GM04503 (cell line): ENCODE measurements at places on chromosomes 13 and 19.

- no peak for DNase-seq
Observed at GRCh38 chr19:19006213-19006612, 27.1 kb downstream of the SUGP2 start.

DNA sequence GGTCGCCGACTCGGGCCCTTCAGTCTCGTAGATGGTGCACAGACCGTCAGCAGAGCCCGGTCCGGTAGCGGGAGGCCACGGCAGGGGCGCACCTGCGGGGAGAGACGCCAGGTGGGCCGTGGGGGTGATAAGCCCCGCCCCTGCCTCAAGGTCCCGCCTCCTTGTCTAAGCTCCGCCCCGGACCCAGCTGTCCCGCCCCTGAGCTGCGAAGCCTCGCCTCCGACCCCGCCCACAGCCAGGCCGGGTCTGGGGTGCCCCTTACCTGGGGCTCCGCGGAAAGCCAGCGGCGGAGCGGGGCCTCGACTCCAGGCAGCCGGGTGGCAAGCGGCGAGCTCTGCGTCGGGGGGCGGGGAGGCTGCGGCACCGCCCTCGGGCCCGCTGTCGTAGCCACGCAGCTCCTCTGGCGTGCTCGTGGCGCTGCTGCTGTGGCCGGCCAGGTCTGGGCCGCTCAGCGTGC, 4.7 kb downstream of the PRR36 start:
- DNase-seq: no peak

- no peak for DNase-seq
Observed at GRCh38 chr13:102280366-102280765, 121.5 kb downstream of the FGF14 start.

GRCh38 chr13:86464193-86464592, 665.0 kb upstream of the SLITRK6 start:
- no peak for DNase-seq

GRCh38 chr19:45659096-45659729, 8.8 kb upstream of the GIPR start:
- DNase-seq: no peak

DNA sequence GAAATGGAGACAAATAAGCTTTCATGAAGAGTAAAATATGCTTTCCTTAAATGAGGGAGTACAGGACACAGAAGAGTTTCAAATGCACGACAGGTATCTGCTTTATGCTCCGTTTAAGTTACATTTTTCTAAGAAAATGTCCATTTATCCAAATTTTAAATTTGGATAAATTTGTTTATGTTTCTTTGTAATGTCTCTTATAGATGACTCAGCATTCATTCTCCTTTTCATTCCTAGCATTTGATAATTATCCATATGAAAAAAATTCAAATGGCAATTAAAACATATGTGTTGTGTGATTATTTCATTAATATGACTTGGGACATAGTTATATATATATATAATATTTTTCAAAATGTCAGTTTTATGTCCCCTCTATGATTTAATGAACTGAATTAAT, 1449.3 kb downstream of the SLITRK1 start:
- no peak for DNase-seq

DNA sequence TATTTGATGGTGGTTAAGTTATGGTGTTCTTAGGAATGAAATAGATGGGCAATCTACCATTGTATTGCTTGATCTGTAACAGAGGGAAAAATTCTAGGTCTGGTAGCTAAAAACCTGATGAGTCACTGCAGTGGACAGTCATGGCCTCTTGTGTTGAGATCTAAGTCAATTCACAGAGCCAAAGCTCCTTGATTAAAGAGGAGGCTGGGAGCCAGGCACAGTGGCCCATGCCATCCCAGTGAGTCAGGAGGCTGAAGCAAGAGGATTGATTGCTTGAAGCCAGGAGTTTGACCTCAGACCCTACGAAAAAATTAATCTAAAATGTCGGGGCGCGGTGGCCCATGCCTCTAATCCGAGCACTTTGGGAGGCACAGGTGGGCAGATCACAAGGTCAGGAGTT, 67.1 kb upstream of the KPNA3 start:
- peak; percentile 85 for DNase-seq

DNA sequence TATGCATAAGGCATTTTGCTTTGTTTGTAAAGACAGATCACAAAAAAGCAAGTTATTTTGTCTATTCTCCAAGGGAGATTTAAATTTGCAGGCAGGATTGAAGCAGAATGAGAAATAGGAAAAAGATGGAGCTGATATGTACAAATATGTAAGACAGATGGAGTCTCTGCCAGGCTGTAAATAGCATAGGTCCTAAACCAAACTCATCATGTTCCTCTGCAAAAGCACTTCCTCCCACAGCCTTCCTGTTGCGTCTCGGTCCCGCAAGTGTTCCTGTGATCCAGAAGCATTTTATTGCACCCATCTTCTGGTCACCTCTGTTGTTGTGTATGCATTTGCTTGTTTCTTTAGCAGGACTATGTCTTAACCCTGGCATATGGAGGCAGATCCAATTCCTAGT, 95.7 kb upstream of the CLDN10 start:
- no peak for DNase-seq

DNA sequence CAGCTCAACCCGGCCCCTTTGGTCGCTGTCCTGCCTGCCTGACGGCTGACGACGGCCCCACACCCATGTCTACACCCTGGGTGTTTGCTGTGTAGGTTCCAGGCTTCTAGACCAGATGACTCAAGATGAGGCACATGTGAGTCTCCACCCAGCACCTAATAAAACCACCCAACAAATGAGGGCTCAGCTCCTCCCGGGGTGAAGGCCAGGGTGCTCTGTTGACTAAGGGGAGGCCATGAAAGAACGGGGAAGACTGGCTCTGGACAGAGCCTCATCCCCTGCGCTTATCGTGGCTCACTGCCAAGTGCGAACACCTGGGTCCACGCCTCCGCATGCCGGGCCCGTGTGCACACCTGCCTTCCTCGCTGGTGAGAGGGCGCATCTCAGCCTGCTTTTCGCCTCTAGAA, 39.6 kb downstream of the COL4A2 start:
- DNase-seq: no peak

DNA sequence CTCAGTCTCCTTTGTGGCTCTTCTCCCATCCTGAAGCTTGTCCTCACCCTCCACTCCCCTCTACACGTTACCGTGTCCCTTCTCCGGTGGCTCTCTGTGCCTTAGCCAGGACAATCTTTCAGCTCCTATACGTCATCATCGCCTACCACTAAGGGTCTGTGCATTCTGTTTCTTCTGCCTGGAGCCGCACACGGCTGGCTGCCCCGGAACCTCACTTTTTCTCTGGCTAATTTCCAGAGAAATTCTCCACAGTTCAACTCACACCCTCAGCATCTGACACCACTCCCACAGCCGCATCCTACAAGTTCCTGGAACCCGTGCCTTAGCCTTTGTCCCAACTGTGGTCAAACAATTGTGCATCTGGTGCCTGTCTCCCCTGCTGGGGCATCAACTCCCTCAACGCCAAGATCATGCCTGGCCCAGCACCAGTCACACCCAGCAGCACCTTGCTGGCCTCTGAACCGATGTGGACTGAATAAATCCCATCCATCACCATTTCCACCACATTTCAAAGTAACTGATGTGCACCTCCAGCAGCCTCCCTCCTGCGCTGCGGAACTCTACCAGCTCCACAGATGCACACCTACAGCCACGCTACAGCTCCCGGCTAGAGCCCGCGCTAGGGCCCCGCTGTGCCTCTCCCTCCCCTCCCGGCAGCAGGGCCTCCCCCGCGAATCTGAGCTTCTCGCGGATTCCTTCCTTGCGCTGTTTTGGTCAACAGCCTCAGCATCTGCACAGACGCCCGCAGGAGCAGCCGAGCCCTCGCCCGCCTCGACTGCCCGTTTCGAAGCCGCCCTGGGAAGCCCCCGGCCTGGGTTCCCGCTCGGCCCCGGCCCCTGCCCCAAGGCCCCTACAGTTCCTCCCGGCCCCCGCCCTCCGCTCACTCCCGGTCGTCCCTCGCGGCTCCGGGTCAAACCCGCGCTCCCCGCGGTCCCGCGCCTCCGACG, 689 bp downstream of the DCUN1D2 start:
- no peak for DNase-seq

DNA sequence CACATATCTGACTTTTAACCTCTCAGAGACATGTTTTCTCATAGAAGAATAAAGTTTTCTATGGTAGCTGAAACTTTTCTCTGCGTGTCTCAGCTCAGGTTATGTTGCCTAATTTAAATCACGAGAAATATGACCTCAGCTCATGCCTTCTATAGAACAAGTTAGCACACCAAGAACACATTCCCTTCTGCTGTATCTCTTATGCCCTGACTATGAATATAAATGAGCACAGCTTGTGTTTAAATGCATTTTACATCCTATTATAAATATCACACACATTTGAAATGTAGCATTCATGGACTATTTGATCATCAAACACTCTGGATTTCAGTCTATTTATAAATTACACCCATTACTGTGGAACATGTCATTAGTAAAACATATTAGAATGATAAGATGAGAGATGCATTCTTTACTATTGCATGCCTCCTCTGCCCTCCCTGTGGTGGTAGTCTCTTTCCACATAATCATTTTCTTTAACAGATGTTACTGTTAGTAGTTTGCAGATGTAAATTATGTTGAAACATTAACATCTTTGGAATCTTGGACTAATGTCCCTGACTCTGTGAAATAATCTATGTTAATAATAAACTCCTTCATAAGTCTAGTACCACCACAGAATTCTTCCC, 2044.9 kb upstream of the PCDH20 start:
- no peak for DNase-seq

DNA sequence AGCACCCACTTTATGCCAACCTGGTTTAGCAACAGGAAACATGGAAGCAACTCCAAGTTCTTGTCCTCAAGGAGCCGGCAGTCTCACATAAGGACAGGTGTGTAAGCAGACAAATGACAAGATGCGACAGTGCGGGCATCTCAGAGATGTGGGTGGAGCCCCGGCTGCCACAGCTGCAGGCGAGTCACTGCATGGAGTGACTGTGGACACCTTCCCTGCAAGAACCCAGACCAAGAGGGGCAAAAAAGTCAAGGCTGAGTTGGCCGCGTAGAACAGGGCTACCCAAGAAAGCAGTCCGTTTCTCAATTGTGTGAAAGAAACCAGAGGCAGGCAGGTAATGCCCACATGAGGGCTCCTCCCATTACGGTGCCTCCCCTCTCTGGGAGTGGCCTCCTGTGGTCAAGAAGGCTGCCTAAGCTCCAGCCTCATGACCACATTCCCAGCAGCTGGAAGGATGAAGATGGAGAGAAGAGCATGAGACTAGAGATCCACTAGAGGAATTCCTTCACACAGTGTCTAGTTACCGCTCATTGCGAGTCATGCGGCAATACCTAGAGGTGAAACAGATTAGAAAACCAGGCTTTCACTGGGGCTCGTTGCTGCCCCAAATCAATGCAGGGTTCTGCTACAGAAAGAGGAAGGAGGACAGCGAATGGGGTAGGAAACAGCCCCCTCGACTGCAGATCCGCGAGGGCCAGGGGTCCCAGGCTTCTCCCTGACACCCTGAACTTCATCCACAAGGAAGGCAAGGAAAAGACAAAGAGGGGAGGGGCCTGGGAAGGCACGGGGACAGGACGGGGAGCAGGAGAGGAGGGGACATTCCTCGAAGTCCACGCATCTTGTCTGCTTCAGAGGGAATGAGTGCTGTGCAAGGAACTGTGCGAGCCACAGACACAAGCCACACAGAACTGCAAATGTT, 80.2 kb downstream of the SPACA7 start:
- DNase-seq: no peak

- DNase-seq: no peak
Observed at GRCh38 chr19:7744871-7745650, 2.3 kb downstream of the CD209 start.

- DNase-seq: no peak
Observed at GRCh38 chr19:6212403-6213265, 67.1 kb downstream of the MLLT1 start.

DNA sequence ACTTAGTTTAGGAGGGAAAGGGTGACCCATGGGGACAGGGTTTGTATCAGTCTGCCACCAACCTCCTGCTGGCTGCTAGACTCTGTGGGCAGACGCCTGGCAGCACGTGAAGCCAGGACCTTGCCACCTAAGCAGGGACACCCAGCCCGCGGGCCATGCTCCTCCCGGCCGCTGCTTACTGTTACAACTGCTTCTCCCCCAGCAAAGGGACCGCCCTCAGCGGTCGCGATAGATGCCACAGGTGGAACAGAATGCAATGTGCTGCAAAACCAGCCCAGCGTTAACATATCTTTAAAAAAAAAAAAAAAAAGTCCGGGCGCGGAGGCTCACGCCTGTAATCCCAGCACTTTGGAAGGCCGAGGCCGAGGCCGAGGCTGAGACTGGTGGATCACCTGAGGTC, 1.9 kb upstream of the RHPN2 start:
- no peak for DNase-seq

DNA sequence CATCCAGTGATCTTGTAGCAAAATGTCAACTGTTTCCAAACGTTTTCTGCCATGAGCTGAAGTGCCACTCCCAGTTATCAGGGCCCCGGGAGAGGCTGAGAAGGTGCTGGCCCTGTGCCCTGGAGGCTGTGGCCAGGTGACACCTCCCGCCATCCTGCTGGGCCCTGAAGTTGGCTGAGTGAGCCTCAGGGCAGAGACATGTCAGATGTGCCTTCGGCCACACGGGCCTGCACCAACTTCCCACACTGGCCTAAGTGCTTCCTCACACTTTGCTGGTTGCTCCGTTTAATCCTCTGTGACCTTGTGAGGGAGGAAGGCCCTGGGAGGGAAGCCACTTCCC, 4.8 kb downstream of the ADPRHL1 start:
- no peak for DNase-seq

GRCh38 chr13:78602561-78603239, 652 bp downstream of the POU4F1 start:
- no peak for DNase-seq

DNA sequence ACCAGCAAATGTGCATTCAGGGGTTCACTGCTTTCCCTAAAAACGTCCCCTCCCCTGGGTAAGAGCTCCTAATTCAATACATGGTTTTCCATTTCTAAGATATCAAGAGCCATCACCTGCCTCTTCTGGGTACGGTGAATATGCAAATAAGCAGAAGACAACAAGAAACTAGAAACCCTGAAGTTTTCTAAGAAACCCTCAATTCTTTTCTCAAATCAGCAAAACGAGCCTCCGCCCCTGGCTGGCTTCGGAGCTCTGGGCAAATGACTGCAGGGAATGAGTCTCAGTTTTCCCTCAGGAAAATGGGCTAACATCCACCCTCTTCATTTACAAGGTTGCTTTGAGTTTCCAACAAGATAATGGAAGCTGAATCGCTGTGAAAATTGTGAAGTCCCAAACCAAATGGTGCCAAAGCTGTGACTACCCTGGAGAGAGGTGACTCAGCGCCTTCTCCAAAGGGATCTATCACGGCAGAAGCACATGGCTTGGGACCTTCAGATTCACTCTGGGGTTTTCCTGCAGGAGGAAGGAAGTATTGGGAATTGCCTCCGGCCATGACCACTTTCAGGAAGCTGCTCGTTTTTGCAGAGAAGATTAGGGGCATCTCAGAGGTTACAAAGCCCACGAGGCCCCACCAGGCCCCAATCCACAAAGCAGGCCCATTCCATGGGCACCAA, 26.6 kb downstream of the KLF2 start:
- no peak for DNase-seq

DNA sequence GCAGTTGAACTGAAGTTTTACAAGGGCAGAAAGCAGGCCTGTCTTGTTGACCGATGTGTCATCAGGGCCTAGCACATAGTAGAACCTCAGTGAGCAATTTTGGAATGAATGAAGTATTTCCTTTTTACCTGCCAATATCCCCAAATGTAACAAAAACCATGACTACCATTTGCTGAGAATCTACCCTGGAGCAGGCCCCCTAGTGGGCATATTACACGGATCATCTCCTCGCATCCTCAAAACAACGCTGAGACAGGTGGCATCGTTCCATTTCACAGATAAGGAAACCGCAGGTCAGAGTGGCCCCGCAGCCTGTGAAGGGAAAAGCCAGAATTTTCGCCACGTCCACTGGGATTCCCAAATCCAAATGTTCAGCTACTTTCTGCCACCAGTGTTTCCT, 77.9 kb downstream of the CACNA1A start:
- DNase-seq: no peak

- DNase-seq: peak; percentile 71
Observed at GRCh38 chr19:10915130-10916091, 13.0 kb downstream of the YIPF2 start.
